Stimulated activated CD4-positive, alpha-beta T cell treated with anti-CD3 and anti-CD28 coated beads, Interleukin-15, amount 100 ng/mL, for 1 hour (primary cell): ENCODE measurements at places on chromosomes 4 and X.

- DNase-seq: no peak
Observed at GRCh38 chrX:24799078-24799477, 105.4 kb downstream of the POLA1 start.

- DNase-seq: no peak
Observed at GRCh38 chr4:143076723-143077122, 108.0 kb upstream of the USP38 start.

GRCh38 chrX:134551376-134552048 is 91.5 kb downstream of the HPRT1 start:
- DNase-seq: no peak

DNA sequence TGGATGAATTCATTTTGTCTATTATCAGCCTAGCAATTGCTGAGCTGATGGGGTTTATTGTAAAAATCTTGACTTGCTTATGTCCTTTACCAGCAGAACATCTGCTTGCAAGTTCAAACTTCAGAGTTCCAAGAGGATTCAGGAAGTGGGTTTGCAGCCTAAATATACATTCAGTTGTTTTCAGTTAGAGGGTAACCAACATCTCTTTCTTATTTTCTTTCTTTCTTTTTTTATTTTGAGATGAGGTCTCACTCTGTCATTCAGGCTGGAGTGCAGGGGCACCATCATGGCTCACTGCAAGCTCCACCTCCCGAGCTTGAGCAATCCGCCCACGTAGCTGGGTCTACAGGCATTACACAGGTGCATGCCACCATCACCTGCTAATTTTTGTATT is 31.4 kb upstream of the FHL1 start:
- DNase-seq: no peak

DNA sequence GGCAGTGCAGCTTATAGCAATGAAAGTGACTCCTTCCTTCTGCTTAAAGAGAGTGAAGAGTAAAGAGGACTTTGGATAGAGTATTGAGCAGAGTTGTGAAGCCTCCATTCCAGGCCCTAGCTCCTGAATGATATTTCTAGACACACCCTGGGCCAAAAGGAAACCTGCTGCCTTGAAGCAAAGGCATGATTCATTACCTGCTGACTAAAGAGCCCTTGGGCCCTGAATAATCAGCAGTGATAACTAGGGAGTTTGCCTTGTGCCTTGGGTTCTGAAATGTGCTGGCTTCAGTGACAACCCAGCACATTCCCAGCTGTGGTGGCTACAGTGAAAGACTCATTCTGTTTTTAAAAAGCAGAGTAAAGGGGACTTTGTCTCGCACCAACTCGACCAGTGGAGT is 49.2 kb downstream of the STPG2 start:
- DNase-seq: no peak

- no peak for DNase-seq
Observed at GRCh38 chrX:14598330-14598729, 69.0 kb downstream of the GLRA2 start.
